ENCODE measurements at places on chromosomes 2 and 18.

DNA sequence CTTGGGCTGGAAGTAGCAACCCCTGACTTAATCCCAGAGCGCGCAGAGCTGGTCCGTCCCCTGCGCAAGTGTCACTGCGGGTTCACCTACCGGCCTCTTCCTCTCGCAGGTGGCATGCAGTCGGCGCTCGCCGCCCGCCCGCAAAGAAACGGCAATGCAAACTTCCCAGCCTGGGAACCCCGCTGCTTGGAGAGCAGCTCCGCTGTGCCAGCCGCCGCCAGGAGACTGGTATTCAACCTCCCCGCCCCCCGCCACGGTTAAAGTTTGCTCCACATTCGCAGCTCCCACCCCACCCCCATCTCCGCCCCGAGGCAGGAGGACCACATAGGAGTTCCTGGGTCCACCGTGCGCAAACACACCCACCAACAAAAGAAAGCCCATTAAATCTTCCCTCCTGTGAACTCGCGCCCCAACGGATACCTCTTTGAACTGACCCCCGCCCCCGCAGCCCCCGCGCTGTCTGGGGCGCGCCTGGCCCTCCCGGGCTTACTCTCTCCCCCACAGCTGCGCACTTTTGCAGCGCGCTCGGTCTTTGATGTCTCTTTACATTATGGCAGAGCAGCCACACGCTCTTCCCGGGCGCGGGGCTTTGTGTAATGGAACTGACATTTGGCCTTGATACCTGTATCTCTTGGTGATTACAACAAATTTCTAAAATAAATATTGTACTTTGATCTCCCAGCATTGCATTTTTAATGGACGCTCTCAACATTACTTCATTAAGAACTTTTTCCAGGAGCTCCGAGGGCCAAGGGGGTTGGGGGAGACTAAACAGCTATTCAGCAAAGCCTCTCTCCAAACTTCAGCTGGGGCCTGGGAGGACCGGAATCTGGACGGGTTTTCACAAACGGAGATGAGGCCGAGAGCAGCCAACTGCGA, 3.1 kb upstream of the SP5 start:
- DNase-seq, result no peak

- no peak for DNase-seq
These were observed 14.7 kb downstream of the CUL3 start for GRCh38 chr2:224570328-224570993.

- no peak for DNase-seq
These were observed 36.6 kb downstream of the EHBP1 start for GRCh38 chr2:62741954-62742722.

- DNase-seq, result no peak
These were observed 351.5 kb downstream of the ARHGAP15 start for GRCh38 chr2:143480601-143481236.

DNA sequence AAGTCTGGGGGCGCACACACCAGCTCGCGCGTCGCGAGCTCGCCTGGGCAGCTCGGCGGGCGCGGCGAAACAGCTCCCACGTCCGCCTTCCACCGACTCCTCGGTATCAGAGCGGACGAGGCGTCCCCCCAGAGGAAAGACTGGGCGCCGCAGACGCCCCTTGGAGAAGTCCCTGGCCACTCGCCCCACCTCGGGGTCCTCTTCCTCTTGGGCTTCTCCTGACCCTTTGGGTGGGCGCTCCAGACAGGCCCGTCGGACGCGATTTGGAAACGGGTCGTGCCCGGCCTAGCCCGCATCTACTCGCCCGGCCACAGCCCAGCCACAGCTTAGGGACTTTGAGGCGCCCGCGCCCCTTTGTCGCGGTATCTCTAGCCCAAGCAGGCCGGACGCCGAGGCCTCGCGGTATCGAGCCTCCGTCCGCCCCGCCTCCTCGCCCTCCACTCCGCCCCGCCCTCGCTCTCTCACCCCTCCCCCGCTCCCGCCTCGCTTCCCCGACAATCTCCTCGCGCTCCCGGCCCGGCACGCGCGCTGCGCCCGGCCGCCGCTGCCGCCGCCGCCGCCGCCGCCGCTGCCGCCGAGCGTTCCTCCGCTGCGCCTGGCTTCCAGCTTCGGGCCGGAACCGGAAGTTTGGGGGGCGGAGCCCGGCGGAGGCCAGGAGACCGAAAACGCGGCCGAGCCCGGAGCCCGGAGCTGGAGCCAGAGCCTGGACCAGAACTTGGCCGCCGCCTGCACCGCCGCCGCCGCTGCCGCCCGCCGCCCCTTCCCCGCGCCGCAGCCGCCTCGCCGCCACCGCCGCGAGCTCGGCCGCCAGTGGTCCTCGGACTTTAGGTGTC, 749 bp upstream of the ACVR2A start:
- DNase-seq, result peak; percentile 76

GRCh38 chr18:65227970-65228369, 522.8 kb upstream of the CDH7 start:
- DNase-seq, result no peak

DNA sequence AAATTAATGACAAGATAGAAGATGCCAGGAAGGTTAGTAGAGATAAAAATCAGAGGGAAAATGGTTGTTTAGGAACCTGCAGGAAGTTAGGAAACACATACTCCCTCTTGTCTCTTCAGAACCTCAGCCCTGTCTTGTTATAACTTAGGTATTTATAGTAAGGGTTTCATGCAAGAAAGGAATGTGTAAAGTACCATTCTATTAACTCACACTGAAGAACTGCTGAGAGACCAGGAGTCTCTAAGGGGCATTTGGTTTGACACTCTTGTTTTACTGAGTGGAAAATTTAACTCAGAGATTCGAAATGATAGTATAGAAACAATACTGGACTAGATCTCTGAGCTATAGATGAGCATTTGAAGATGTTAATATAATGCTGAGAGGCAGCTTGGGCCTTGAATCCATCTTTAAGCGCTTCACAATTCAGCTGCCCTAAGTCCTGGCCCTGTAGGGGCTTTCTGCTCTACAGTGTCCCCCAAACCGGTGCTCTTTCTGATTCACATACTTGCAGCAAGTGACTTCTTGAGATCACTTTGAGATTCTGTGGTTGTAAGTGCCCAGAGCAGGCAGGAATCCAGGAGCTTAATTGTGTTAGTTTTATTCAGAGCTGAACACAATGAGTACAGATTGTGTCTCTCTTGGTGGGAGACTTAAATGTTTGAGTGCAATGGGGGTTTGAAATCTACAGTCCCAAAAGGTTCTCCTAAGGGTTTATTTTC, 235.0 kb upstream of the RGPD4 start:
- DNase-seq, result no peak

DNA sequence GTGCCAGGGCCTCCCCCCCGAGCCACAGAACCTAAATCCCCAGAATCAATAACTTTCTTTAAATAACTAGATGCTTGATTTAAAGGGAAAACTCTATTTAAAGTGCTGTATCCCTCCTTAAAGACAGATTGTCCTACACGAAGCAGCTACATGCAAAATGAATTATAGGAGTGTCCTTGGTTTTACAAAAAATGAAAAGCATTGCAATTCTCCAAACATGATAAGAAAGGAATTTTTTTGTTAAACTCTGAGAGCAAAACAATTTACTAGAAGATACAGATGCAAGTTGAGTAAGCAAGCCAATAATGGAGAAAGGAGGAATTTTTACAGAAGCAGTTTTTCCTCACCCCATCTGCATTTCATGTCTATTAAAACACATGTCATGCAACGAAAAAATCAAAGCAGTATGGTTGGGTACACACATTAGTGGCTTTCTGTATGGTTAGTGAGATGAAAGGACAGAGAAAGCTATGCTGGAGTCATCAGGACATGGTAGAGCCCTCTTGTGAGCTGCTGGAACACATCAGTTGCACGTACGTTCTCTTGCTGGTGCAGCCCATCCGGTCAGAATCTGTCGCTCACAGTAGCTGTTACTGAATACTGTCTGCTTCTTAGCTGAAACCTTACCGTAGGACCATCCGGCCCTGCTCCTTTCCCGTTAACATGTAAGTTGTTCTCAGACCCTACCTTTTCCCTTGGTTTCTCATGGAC, 25.9 kb upstream of the STEAP3 start:
- DNase-seq, result no peak

- no peak for DNase-seq
These were observed 246.4 kb downstream of the DYM start for GRCh38 chr18:49214058-49214457.

- no peak for DNase-seq
These were observed 18.4 kb downstream of the UPP2 start for GRCh38 chr2:158120102-158120501.

DNA sequence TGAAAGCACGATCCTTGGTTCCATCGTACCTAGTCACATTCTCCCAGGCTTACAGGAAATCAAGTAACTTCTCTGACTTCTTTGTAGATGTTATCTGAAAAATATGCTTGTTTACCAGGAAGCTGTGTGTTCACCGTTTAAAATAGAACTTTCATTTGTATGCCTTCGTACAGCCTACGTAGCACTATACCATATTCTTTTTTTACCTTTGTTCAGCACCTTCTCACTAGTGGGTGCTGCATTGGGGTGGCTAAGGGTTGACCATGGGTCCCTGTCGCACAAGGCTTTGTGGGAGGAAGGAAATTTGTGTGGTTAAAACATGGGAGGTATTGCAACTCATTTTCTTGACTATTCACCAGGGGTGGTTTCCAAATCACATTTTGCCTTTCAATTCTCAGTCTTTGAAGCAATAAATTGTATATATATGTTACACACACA, 16.6 kb downstream of the MALT1 start:
- DNase-seq, result peak; percentile 23

DNA sequence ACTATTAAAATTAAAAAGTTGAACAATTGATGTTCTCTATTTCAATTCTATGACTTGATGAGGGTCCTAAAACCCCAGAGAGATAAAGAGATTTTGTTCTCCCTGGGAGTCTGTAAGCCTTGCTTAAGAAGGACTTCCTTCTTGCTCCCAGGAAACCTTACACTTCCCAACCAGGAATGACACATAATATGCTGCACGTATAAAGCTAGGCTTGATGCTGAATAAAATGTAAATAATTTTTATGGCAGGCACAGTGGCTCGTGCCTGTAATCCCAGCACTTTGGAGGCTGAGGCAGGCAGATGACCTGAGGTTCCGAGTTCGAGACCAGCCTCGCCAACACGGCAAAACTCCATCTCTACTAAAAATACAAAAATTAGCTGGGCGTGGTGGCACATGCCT, 27.8 kb downstream of the SPIRE1 start:
- no peak for DNase-seq

DNA sequence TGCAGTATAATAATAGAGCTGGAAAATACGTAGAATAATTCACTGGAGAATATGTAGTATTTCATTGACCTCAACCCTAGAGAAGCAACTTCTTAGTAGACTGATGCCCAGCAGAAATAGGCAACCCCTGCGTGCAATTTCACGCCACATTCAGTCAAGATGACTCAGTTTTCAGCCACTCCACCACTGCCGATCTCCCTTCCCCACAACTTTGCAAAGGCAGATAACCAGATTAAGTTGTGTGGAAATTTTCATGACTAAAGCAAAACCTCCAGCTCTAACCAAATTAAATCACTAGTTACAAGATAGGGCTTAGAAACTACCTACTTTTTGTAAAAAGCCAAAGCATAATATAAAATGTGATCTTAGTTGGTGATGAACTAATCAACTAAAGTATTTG, 63.3 kb upstream of the STK17B start:
- DNase-seq, result no peak

DNA sequence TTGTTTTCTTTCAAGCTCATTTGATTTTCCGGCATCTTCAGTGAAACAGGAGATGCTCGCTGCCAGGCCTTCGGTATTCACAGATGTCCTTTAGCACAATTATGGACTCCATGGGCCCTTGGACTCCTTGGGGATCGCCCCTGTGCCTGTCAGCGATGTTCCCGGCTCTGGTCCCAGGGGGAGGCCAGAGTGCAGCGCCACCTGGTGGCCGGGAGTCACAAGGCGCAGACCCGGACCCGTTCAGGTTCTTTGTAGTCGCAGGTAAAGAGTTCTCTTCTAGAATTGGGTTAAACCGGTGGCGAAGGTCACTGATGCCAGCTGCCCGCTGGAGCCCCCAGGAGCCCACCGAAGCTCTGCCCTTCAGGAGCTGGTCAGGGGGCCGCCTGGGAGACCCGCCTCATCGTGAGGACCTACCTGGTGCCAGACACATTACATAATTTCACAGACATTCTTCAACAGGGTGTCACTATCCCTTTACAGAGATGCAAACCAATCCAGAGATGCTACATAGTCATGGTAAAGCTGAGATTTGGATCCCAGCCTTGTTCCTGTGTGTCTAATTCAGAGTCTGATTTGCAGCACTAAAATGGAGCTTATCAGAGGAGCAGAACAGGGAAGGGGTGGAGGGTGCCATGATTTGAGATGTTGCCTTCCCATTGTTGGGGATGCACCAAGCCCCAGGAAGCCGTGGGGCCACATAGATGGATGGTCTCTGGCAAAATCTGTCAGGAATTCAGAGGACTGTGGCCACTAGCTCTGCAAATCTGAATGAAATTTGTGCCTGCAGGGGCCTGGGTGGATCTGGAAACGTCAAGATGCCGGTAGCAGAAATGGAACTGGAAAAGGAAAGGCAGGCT, 6.0 kb upstream of the INPP5D start:
- peak; percentile 53 for DNase-seq

DNA sequence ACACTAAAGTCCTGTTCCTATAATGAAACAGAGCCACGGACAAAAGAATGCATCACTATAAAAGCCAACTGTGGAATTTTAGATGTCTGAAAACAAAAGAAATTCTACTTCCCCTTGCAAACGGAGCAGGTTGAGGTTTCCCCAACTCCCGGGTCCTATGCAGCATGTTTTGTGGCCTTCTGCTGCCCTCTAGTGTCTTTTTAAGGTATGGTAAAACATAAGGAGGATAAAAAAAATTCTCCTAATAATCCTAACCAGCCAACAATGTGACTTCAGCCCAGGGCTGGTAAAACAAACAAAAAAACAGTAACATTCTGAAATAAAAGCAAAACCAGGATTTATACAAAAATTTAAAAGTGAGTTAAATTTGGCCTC, 539.5 kb downstream of the NRXN1 start:
- DNase-seq, result no peak

GRCh38 chr2:8090748-8091700, 590.8 kb upstream of the ID2 start:
- no peak for DNase-seq

DNA sequence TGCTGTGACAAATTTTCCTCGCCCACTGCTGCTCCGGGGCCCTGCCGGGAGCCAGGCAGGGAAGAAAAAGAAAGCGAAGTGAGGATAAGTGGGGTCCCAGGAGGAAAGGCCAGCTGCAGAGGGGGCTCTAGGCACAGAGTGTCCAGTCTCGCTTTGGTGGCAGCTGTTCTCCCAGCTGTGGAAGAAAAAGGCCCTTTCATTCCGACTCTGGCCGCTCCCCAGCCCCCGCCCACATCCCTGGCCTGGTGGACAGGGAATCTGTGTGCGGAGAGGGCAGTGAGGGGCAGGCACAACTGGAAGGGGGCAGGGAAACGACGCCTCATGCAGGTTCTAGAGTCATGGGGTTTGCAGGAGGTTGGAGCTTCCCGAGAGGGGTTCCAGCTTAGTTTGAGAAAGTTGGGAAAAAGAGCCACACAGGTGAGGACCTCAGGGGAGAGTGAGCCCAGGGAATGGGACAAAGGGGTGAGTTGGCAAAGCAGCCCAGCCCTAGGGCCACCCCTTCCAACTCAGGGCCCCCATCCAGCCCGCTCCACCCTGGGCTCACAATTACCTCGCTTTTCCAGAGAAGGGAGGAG, 1.8 kb downstream of the RTKN start:
- no peak for DNase-seq
